ENCODE measurements at places on chromosomes 3 and 15.

DNA sequence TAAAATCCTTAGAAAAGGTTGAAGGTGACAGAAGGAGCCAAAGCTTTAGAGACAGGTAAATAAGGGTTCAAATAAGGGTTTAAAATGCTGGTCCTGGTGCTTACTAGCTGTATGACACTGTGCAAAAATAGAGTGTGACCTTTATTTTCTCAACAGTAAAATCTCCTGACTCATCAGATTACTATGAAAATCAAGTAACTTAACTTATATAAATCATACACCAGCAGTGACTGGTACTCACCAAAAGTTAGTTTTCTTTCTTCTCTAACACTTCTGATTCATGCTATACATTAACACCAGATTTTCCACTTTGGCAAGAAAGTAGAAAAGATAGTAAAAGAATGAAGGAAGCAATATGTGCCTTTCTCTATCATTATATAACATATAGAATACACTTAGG, 205.9 kb upstream of the GBE1 start:
- no peak for DNase-seq

- no peak for DNase-seq
Measured at GRCh38 chr3:67692621-67693020, 38.2 kb upstream of the SUCLG2 start.

- DNase-seq: no peak
Measured at GRCh38 chr3:194990454-194991337, 280.3 kb downstream of the XXYLT1 start.

- peak; percentile 82 for DNase-seq
Measured at GRCh38 chr3:19934098-19934566, at the start of gene EFHB. EFHB (minus strand) TSS chr3:19934217; CDS start chr3:19934018, 199 bp downstream.

GRCh38 chr3:115706311-115706829, 83.1 kb downstream of the GAP43 start:
- no peak for DNase-seq

DNA sequence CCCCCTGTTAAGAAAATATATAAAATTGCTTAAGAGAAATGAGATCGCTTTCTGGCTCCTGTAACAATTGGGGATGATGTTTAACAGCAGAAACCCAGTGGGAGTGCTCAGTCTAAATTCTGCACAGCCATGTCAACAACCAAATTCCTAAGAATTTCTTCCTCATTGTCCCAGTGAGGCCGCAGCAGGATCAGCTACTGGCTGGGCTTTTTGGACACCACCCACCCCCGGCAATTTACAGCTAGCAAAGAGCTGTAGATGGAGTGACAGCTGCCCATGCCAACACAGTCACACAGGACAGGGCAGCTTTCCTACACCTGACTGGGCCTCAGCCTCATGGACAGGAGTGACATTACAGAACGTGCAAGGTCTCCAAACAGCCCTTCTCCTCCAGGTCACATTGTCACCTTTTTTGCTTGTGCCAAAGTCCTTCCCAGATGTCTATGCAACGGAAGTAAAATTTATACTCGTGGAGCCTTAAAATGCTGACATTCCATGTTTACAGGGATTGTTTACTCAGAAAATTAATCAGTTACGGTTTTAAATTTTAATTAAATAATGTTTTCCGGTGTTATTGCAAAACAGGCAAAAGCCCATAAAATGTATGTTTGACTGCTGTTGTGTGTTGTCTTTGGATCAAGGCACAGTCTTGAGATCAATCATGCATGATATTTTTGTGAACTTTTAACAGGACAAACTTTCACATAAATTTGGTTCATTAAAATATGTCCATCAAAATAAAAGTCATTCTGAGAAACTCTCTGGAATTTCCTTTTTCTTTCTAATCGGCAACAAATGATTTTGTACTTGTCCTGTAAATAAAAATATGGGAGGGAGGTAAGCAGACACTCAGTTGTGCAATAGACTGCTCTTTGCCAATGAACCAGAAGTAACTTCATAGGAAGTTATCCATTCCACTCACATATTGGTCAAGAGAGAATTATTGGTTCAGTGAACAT, 943.2 kb downstream of the MCTP2 start:
- peak; percentile 20 for DNase-seq

- peak; percentile 95 for DNase-seq
Measured at GRCh38 chr3:15768421-15769255, 29.1 kb downstream of the ANKRD28 start.

GRCh38 chr3:117047951-117048705, 338.5 kb downstream of the TUSC7 start:
- no peak for DNase-seq

DNA sequence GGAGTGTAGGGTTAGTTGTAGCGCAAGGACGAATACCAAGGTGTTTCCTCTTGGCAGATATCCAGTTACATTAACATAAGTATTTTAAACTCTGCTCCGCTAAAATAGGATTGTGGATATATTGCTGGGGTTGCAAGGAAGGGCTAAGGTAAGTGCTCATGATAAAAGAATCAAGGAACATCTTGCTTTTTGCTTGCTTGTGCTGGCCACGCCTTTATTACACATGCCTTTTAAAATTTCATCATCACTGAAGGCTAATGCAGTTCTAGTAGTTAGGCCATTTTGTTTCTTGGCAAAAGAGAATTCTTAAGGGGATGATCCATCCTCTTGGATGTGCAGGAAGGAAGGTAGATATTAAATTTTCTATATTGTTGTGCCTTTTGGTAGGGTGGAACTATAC, 415.6 kb upstream of the TPM1 start:
- peak; percentile 45 for DNase-seq

- DNase-seq: peak; percentile 46
Measured at GRCh38 chr3:184229394-184230080, at the start of gene VWA5B2. VWA5B2 (plus strand) TSS chr3:184229585; CDS start chr3:184230529, 944 bp downstream.

DNA sequence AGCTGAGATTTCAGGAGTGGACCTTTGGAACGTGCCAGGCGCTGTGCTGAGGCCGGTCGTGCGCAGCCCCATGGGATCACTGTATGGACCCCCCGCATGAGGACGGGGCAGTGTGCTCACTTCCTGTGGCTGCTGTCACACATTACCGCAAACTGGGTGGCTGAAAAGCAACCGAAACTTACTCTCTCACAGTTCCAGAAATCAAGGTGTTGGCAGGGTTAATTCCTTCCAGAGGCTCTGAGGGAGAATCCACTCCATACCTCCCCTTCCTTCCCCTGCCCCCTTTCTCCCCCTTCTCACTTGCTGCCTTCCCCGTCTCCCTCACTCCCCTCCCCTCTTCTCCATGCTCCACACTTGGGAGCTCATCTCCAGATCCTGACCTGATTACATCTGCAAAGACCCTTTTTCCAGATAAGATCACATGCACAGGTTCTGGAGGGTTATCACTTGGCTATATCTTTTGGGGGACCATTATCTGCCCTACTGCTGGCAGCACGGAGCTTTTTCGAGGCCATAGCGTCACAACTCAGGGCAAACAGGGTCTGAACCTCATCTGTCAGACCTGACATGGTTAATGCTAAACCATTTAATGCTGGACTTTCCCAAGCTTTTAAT, 41.2 kb downstream of the KLF13 start:
- DNase-seq: no peak

- peak; percentile 75 for DNase-seq
Measured at GRCh38 chr15:96268442-96269204, 61.9 kb upstream of the NR2F2 start.

- no peak for DNase-seq
Measured at GRCh38 chr3:153967260-153967659, 153.9 kb upstream of the ARHGEF26 start.

DNA sequence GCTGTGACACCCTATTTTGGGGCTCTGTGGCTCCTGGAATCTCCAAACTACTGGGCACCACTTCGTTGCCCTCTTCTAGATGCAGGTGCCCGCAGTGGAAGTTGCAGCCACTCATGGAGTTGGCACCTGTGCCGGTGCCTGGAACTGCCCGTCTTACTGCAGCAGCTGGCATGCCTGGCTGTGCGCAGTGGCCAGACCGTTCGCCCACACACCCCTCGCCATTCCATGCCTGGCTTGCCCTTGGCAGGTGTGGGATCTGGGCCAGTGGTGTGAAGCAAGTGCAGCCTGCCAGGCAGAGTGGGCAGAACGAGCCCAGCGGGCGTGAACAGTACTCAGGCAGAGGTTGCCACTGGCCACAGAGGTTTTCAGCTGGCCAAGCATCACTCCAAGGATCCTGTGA, 1286.7 kb downstream of the ROBO1 start:
- no peak for DNase-seq

- DNase-seq: peak; percentile 62
Measured at GRCh38 chr15:39300451-39301153, 280.3 kb upstream of the THBS1 start.

GRCh38 chr3:67529337-67529736, 125.1 kb downstream of the SUCLG2 start:
- DNase-seq: no peak

GRCh38 chr15:91625506-91625905, 228.0 kb upstream of the SLCO3A1 start:
- DNase-seq: peak; percentile 8

DNA sequence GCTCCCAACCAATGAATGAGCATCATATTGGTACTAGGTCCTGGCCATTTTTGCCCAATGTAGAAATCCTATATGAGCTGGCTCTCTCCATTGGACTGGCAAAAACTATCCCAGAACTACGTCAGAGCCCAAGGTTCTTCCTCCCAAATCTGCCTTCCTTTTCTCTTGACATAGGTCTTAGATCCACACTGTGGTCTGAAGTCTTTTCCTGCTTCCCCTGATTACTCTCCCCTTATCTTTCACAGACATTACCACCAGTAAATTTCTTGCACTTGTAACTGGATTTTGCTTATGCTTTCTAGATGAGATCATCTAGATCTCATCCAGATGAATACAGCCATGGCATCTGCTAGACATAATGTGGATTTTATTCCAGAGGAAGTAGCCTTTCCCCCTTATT, 141.2 kb upstream of the GADL1 start:
- DNase-seq: no peak

- no peak for DNase-seq
Measured at GRCh38 chr3:103025880-103026279, 591.1 kb downstream of the ZPLD1 start.

DNA sequence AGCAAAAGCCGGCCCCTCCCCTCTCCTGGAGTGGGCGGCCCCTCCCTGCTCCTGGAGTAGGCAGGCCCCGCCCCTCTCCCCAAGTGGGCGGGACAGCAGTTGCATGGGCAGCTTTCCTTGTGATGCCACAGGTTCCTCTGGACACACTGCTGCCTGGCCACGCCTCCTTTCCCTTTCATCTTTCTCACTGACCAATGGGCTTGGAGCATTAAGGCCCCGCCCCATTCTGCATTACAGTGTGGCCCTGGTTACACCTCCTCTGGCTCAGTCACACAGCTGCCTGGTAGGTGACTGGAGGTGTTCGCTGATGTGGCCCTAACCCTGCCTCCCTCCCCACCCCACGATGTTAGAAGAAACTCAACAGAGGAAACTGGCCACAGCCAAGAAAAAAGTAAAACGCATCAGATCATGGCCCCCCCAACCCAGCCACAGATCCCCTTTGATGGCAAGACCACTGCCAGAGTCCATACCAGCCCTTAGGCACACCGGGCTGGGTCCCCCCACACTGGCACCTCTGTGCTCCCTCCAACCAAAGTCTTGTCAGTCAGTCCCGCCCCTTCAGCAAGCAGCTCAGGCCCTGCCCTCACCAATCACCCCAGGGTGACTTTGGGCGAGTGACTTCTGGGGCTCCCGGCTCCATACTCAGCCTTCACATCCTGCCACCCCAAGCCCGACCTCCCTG, 84.3 kb downstream of the ADAMTS7 start:
- peak; percentile 36 for DNase-seq

- DNase-seq: peak; percentile 13
Measured at GRCh38 chr15:92449476-92449875, 55.8 kb downstream of the ST8SIA2 start.

- DNase-seq: peak; percentile 63
Measured at GRCh38 chr3:69433121-69433968, 47.5 kb upstream of the FRMD4B start.

- peak; percentile 60 for DNase-seq
Measured at GRCh38 chr3:71564361-71564760, 19.2 kb downstream of the FOXP1 start.

- no peak for DNase-seq
Measured at GRCh38 chr3:102176333-102177050, 258.3 kb upstream of the ZPLD1 start.

- DNase-seq: no peak
Measured at GRCh38 chr3:90132197-90132596, 1024.8 kb downstream of the EPHA3 start.

GRCh38 chr3:13529196-13530112, 19.5 kb upstream of the FBLN2 start:
- DNase-seq: no peak

- no peak for DNase-seq
Measured at GRCh38 chr15:29331071-29331470, 61.4 kb upstream of the NSMCE3 start.

- DNase-seq: no peak
Measured at GRCh38 chr3:194837457-194838127, 151.9 kb downstream of the FAM43A start.

- no peak for DNase-seq
Measured at GRCh38 chr3:5731100-5731499, 543.6 kb downstream of the EDEM1 start.

DNA sequence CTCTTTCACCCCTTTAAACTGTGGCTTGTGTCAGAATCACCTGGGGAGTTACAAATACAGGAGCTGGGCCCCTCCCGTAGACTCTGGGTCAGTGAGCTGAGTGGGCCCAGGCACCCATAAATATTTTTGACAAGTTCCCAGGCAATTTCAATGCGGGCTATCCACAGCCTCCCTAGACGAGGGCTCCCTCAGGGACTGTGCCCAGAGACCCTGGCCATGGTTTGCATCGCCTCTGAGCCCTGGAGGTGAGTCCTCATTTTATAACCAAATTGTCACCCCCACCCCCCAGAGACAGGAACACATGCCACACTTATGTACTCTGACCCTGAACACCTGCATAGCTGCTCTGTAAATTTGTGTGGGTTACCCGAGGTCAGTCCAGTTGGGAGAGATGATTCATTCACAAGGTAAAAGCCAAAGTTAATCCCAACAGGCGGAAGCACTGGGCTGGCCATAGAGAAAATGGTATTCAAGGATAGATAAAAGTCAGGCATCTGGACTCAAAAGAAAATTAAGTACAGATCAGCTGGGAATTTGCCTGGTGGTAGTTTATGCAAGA, 146.5 kb upstream of the SLC6A11 start:
- DNase-seq: no peak
